ENCODE measurements at places on chromosomes 13 and 19.

DNA sequence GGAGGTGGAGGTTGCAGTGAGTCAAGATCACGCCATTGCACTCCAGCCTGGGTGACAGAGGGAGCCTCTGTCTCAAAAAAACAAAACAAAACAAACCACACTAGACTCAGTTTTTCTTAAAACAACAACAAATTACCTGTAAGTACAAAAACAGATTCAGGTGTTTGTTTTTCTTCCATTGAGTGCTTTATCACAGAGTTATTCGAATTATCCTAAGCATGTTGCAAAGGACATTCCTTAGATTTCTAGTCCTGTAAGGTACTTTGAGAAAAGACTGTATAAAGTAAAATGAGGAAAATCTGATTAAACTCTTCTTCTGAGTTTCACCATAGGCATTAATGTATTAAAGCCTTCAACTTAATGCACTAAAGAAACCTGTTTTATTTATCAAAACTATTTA, 2.2 kb upstream of the EEF1AKMT1 start:
- DNase-seq, result no peak

GRCh38 chr19:48616041-48616436, 1.2 kb upstream of the FAM83E start:
- no peak for DNase-seq

- DNase-seq, result no peak
Observed at GRCh38 chr13:27666951-27667350, 45.3 kb downstream of the POLR1D start.

DNA sequence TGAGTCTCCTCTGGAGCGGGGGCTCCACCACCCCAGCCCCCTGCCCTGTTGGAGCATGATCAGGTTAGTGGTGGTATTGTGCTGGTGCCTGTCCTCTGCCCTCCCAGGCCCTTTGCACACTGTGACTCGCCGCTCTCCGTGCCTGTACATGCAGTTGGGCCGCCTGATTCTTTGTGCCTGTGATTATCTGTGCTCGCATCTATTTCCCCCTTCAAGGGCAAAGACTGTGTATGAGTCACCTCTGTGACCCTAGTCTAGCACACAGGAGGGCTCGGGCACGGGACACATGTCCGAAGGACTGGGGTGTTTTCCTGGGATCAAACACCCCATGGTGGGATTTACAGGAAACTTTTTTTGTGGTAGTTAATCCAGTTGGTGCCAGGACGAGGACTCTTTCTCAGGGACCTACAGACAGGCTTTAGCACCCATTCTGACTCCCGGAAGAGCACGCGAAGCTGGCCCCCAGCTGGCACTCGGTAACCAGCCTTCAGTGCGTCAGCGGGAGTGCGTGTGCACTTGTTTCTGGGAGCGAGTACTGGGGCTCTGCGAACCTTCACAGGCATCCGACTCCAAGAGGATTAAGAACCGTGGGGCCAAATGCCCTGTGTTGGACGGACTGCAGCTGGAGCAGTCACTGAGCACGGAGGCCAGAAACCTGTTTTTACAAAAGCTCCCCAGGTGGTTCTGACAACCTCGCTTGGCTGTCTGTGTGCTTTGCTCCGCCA, 6.7 kb downstream of the PPP1R37 start:
- no peak for DNase-seq

- DNase-seq, result no peak
Observed at GRCh38 chr13:114053026-114053425, 79.2 kb upstream of the C13orf46 start.

- no peak for DNase-seq
Observed at GRCh38 chr13:74450964-74451363, 316.8 kb upstream of the KLF12 start.

DNA sequence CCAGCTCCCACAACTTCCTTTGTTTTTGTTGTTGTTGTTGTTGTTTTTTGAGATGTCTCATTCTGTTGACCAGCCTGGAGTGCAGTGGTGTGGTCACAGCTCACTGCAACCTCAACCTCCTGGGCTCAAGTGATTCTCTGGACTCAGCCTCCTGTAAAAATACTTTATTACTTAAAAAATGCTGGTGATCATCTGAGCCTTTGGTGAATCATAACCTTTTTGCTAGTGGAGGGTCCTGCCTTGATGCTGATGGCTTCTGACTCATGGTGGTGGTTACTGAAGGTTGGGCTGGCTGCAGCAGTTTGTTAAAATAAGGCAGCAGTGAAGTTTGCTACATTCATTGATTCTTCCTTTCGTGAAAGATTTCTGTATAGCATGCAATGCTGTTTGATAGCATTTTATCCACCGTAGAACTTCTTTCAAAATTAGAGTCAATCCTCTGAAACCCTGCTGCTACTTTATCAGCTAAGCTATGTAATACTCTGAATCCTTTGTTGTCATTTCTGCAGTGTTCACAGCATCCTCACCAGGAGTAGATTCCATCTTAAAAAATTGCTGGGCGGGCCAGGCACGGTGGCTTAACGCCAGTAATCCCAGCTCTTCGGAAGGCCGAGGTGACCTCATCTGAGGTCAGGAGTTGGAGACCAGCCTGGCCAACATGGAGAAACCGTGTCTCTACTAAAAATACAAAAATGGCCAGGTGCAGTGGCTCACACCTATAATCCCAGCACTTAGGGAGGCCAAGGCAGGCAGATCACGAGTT, 18.0 kb downstream of the ARHGAP35 start:
- no peak for DNase-seq

DNA sequence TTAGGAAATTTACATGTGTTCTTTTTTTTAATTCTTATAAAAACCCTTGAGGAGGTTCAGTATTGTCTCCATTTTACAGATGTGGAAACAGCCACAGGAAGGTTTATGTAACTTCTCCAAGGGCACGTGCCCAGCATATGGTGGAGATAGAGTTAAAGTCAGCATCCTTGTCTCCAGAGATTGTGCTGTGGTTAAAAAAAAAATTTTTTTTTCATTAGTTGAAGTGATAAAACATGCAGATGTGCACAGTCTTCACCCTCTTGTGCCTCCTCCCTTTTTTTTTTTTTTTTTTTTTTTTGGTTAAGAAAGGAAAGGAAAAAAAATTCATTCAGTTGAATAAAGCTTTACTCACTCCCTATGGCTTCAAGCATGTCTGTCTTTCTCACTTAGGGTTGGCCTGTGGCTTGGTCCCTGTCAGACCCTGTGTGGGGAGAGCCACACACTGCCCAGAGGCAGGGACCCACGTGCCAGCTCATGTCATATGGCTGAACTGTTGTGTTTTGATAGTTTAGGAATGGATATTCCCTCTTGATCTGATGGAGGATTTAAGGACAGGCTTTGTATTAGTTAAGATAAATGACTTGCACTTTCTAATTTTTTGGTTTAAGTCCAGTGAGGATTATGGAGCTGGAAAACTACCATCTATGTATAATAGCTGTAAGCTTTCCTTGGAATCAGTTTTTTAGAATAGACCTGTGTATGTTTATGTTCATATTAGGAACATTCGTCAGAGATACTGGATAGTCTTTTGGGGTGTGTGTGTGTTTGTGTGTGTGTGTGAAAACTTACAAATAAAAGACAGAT, 19.3 kb downstream of the RNASEH2B start:
- no peak for DNase-seq

- no peak for DNase-seq
Observed at GRCh38 chr19:16283210-16284061, 41.2 kb upstream of the KLF2 start.

DNA sequence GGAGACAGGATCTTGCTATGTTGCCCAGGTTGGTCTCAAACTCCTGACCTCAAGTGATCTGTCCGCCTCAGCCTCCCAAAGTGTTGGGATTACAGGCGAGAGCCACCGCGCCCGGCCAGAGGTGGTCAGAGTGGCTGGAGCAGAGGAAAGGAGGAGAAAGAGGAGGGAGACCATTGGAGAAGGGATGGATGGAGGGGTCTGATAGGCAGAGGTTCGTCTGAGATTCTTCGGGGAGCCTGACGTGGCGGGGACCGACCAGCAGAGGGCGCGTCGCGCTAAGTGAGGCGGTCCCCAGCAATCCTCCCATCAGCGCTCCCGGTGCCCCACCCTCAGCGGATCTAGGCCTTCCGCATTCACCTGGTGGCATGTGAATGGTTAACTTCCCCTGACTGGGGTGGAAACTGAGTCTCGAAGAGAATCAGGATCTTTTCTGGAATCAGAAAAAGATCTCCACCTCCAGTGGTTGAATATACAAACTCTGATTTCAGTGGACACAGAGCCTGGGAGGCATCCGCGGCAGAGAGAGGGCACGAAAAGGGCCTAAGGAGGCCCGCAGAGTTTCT, 8.8 kb downstream of the GTPBP3 start:
- DNase-seq, result no peak

DNA sequence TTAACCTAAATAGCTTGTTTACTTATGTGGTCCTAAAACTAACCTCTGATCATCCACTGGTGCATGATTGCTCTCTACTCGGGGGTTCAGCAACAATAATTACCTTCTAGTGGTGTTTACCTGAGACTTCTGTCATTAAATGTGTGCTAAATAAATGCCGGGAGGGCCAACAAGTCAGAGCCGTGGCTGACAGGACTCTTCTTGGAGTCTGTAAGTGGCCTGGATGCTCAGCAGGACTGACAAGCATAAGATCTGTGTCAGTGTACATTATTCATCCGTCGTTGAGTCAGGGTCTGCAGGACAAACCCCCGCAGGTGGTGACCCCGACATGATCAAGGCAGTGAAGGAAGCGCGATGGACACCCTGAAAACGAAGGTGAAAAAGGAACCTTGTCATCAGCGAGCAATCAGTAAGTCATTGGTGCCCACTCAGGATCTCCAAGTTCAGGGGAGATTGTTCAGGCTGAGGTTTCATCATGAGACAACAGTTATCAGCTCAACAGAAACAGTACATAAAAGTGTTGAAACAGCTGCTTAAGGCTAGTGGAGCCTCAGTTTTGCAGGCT, 1466.9 kb downstream of the UQCRFS1 start:
- no peak for DNase-seq

GRCh38 chr19:17748884-17749638, 2.2 kb upstream of the FCHO1 start:
- DNase-seq, result no peak

- DNase-seq, result no peak
Observed at GRCh38 chr19:10295305-10295846, 5.6 kb downstream of the ICAM5 start.

- DNase-seq, result no peak
Observed at GRCh38 chr19:47769534-47769933, 9.0 kb upstream of the SELENOW start.

GRCh38 chr19:29644210-29644609, 21.1 kb upstream of the PLEKHF1 start:
- DNase-seq, result no peak

DNA sequence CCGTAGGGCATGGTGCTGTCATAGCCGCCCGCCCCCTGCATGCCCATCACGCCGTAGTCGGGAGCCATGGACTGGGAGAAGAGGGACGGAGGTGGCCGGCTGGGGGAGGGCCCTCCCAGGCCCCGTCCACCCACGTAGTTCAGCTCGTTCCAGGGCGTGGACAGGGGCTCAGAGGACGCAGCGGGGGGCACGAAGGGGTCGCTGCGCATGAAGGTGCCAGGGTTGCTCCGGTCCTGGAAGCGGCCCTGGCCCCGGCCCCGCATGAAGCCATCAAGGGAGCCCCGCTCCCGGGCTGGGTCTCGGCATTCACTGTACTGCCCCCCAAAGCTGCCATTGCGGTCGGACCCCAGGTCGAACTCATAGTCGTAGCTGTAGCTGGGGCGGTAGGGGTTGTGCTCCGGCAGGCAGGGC, 6.7 kb downstream of the AKAP8 start:
- DNase-seq, result no peak

GRCh38 chr13:64675255-64675892, 2554.8 kb downstream of the PCDH9 start:
- no peak for DNase-seq

DNA sequence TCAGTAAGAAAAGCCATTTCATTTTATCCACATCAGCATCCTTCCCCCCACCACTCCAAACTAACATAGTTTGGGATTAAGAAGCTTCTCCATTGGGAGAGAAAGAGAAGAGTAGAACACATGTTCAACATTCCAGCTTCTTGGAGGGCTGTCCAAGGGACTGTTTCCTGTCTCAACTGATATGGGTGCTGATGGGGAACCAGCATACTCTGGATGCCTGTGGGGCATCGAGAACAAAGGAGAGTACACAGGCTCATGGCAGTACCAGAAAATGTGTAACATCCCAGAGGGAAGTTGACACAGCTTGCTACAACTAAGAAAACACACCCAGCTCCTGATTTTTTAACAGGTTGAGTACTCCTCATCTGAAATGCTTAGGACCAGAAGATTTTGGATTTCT, 24.7 kb downstream of the SUCLA2 start:
- DNase-seq, result no peak

DNA sequence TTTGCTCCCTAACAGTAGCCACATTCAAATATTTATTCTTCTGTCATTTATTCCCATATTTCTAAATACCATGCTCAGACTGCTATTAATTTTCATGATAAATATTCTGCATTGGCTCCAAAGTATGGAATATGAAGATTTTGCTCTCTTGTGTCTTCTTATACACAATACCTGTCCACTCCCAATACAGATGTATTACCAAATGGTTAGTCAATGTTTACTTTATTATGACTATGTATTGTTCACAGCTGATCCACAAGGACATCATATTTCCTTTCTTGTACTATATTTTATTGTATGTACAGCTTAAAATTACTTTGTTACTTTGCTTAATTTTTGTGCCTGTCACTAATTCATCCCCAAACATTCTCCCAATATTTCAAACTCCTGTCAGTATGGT, 322.3 kb downstream of the OXGR1 start:
- DNase-seq, result no peak

DNA sequence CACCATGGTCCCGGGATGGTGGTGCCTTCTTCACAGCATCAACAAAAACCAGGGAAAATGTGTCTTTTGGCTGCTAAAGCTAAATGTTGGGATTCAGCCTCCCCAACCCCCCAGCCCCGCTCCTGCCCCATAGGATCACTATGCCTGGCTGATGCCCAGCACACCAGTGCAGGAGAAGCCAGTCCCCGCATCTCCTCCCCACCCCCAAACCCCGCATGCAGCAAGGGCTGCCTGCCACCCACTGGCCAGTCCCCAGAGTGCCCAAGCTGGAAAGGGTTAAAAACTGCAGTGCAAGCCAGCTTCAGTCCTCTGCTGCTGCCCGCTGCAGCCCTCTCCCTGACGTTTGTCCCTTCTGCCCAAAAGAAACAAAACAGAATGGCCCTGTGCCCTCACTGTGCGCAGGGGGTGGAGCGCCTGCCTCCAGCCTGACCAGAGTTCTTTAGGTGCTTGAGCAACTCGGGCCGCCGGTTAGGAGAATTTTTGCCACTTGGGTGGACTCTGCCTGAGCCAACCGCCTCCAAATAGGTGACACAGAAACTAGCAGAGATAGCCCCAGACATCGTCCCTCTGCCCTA, 3.7 kb downstream of the CALM3 start:
- DNase-seq, result no peak

Measured in NCI-H1694 treated with DMSO at 0.1 percent for 48 hours (cell line).